ENCODE measurements at places on chromosomes 3 and 15.

DNA sequence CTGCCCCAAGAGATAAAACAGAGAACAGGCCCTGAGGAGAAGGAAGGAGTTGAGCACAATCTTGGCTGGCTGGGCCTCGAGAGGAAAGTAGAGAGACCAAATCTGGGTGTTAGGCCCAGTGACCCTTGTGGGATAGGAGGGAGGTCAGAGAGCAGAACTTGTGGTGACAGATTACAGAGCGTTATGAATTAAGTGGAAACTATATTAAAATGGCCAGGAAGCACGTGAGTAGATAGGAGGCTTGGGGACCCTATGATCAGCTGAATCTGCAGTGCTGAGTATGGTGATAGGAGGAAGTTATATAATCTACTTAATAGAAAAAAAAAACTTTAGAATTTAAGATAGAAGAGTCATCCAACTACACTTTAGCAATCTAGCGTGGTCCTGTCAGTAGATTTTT is 30.0 kb downstream of the ST6GAL1 start:
- no peak for DNase-seq

GRCh38 chr15:65666257-65666656 is 44.5 kb downstream of the SLC24A1 start:
- no peak for DNase-seq

DNA sequence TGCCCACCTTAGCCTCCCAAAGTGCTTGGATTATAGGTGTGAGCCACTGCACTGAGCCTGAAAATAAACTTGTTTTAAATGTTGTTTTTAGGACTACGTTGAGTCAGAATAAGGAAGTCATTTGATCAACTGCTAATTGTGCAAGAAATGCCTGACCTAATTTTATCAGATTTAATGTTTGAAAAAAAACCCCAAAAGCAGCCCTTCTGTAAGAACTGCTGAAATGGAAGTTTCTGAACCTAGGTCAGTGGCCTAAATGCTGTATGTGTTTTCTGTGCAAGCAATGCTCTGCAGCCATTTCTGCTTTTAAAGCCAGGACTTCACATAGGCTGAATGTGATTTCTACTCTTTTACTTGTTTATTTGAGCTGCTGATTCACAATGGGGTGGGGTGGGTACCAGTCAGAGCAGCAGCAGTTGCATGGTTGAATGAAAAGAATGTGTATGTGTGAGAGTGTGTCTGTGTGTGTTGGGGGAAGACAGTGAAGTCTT is 6.6 kb downstream of the GPX1 start:
- no peak for DNase-seq

- DNase-seq: no peak
Measured at GRCh38 chr3:150411106-150411460, 3.0 kb downstream of the TSC22D2 start.

DNA sequence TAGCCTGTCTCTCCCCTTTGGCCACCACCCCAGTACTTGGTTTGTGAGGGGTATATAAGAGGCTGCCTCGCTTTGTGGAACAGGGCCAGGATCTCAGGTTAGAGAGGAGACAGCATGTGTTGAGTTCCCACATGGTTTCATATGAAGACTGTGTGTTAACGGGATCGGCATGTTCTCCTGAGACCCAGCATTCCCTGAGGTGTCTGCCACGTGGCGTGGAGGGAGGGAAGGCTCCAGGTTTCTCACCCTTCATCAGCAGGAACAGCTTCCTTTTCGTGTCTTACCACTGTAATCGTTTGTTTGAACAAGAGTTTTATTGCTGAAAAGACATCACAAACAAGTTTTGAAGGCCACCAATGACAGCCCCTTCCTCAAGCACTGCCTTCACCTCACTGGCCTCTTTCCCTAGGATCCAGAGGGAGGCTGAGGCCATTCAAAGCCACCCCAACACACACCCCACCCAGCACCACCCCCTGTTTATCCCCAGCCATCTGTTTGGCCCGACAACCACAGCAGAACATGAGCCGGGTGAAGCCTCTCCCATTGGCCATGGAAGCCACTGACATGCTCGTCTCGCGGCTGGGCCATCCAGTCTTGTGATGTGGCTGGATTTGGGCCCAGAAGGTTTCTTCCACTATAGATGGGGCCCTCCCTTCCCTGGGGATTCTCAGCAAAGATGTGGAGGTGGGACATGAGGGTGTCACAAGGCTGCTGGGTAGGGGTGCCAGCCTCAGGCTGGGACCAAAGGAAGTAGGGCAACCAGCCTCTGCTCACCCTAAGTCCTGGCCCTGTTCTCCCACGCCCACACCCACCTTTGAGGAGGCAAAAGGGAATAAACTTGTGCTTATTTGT is 10.0 kb downstream of the BHLHE40 start:
- DNase-seq: no peak

GRCh38 chr3:184609476-184610244 is 48.1 kb downstream of the EPHB3 start:
- no peak for DNase-seq

DNA sequence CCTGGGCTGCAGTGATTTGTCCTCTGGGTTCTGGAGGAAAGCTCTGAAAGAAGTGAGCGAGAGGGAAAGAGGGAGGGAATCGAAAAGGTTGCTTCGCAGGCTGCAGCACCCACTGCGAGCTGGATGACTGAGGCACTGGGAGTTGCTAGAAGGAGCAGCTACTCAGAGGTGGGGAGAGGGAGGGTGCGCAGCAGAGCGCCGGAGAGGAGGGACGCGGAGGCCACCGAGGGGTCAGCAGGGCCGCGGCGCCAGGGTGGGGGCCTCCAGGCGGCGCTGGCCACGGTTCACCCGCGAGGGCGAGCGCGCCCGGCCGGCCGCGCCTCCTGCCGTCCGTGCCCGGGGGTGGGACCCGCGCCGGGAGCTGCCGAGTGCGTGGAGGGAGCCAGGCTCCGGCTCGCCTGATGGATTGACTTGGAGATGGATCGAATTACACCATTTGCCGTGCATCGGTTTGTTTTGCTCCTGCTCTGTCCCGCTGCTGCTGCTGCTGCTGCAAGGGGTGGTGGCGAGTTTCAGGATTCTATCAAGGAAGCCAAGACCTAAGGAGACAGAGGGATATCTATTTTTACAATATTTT is at the start of gene SEMA6D:
Gene SEMA6D (plus strand): TSS at position 470 of the 577 bp plus-strand sequence. CDS start 42,294 bp downstream, outside the sequence.
- DNase-seq: peak; percentile 91

- DNase-seq: no peak
Measured at GRCh38 chr15:51874751-51875644, 45.5 kb downstream of the TMOD3 start.

DNA sequence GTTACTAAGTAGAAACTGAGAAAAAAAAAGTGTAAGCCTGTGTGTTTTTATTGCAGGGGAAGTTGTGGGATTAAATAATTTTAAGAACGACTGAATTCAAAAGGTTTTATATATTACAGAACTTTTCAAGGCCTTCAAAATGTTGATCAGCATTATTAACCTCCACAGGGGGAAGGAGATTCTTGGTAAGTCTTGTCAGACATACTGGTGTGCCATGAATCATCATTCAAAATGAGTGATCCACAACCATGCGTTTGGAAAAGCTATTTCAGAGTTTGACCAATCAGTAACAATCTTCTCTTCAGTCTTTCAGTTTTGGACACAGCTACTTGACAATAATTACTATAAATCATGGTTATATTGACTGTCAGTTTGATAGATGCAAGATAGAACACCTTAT is 70.2 kb downstream of the ADAMTS9 start:
- DNase-seq: no peak

GRCh38 chr3:45582430-45582829 is 12.1 kb upstream of the LIMD1 start:
- DNase-seq: no peak

All from ecto neural progenitor cell (in vitro differentiated cells).